GM10248 (cell line): ENCODE measurements at places on chromosomes 13 and 19.

DNA sequence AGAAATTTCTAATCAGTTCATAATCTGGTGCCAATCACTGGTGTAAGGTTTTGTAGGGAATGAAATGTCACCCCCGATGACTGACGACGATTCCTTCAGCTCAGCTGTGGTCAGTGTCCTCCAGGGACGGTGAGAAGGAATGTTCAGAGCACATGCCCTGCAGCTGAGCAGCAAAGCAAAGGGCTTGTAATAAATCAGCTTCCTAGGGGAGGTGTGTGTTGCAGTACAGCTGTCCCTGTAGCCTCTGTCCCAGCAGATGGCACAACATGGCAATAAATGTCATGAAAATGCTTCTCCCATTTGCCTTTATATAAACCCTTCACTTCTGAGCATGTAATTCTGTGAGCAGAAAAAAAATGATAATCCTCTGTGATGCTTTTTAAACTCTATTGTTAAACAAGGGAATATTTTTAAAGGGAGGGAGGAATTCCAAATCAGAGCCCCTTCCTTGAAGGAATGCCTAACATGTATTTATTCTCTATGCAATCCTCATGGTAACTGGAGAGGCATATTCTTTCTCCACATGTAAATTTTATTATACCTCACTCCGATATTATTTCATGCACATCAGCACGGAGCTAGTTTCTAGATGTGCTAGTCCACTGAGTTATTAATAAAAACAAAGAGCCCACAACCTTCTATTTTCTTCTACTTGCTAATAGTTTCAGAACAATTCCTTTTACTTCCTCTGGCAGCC is 102.5 kb downstream of the FAM216B start:
- DNase-seq, result no peak

DNA sequence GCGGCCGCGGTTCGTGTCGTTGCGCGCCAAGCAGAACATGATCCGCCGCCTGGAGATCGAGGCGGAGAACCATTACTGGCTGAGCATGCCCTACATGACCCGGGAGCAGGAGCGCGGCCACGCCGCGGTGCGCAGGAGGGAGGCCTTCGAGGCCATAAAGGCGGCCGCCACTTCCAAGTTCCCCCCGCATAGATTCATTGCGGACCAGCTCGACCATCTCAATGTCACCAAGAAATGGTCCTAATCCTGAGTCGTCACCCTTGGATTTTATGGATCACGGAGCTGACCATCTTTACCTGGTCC is 475 bp downstream of the MRPL57 start:
- DNase-seq, result no peak

DNA sequence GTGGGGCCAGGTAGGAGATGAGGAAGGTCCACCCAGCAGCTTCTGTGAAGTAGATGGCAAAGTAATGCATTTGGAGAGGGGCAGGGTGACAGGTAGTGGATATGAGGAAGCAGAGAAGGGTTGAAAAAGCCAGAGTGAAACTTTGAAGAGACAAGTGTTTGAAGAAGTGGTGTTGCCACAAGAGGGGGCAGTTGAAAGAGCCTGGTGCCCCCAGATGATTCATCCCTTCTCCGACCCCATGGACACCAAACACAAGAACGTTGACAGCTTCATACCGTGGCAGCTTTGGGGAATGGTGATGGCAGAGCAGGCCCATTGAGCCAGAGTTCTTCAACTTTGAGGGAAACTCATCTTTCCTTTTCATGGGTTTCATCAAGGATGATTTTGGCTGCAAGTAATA is 19.9 kb downstream of the IFNL3 start:
- DNase-seq, result no peak

DNA sequence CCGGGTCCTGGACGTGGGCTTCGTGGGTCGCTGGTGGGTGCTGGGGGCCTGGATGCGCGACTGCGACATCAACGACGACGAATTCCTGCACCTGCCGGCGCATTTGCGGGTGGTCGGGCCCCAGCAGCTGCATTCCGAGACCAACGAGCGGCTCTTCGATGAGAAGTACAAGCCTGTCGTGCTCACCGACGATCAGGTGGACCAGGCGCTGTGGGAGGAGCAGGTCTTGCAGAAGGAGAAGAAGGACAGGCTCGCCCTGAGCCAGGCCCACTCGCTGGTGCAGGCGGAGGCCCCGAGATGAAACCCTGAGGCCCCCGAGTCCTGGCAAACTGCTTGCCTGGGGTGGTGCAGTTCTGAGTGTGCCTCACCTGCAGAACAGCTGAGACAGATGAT is 787 bp downstream of the TIMM29 start:
- DNase-seq, result no peak

DNA sequence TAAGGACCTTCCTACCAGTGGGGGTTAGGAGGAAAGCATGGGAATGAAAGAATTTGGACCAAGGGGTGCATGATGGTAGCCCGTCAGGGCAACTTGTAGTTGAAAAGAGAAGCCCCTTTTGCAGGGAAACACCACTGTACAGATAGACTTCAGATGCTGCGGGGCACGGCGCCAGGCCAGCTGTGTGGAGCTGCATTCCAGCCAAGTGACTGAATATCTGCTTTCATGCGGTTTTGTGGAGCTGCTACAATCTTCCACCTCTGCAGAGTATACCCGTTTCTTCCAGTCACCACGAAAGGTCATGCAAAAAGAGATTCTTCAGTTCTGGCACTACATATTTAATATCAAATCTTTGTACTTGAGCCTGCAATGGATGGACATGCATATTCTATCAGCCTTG is 104.7 kb downstream of the RGCC start:
- no peak for DNase-seq

DNA sequence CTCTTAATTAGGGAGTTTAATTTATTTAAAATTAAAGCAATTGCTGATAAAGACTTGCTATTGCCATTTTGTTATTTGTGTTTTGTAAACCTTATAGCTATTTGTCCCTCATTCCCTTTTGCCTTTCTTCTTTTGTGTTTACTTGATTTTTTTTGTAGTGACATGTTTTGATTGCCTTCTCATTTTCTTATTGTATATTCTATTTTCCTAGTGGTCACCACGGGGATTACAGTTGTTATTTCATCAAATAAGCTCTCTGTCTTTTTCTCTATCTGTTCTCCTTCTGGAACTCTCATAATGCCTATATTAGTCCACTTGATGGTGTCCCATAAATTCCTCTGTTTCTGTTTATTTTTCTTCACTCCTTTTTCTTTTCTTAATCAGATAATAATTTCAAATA is 64.4 kb upstream of the FRY start:
- DNase-seq, result no peak

GRCh38 chr13:30884543-30884942 is 21.5 kb upstream of the MEDAG start:
- no peak for DNase-seq

GRCh38 chr13:40061466-40062450 is 406.3 kb downstream of the COG6 start:
- DNase-seq, result no peak

GRCh38 chr13:41842036-41842620 is 118.8 kb downstream of the VWA8 start:
- no peak for DNase-seq

DNA sequence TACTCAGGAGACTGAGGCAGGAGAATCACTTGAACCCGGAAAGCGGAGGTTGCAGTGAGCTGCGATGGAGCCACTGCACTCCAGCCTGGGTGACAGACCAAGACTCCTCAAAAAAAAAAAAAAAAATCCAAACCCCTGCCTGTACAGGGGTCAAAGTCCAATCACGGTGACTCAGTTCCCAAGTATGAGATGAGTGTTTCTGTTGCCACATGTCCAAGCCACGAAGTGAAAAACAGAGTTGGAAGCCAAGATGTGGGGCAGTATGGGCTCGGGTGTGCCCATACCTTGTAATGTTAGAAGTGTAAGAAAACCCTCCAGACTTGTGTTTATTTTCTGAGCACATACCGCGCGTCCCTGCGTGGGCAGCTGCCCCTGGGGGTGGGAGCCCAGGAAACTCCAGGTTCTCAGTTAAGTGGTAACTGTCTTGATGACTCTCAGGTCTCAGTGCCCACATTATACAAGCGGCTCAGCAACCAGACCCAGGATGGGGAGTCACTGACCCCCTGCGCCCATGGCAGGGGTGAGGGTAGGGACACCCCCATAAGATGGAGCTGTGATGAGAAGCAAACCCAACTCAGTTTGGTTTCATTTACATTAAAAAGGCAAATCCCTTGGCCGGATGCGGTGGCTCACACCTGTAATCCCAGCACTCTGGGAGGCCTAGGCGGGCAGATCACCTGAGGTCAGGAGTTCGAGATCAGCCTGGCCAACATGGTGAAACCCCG is 1.2 kb upstream of the GPX4 start:
- peak; percentile 49 for DNase-seq

GRCh38 chr13:112453207-112453829 is 77.2 kb downstream of the SPACA7 start:
- no peak for DNase-seq

- DNase-seq, result no peak
These were observed 5.5 kb upstream of the GALP start for GRCh38 chr19:56170261-56170660.

- no peak for DNase-seq
These were observed 5.1 kb downstream of the ZNF473 start for GRCh38 chr19:50030937-50031336.

GRCh38 chr19:55087542-55087901 is 11.9 kb downstream of the EPS8L1 start:
- no peak for DNase-seq

DNA sequence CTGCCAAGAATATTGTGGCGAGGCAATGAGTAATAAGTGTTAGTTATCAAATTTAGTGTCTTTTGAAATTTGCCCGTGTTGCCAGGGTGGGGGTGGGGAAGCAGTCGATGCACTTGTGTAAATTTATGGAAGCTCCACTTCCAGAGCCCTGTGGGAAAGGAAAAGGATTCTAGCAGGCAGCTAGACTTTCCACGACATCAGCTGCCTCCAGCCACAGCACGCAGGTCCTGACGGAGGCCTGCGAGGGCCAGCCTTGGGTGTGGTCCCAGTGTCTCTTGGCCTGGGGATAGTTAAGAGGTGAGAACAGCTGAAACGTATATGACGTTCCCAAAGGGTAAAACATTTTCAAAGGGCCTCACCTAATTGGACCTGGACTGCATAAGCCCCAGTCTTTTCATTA is 433.0 kb downstream of the TSHZ3 start:
- DNase-seq, result no peak

GRCh38 chr13:31717583-31717982 is 21.7 kb upstream of the RXFP2 start:
- DNase-seq, result no peak

GRCh38 chr19:2532252-2533071 is 56.5 kb downstream of the GADD45B start:
- no peak for DNase-seq

- no peak for DNase-seq
These were observed 143.9 kb upstream of the TSC22D1 start for GRCh38 chr13:44719857-44720671.

DNA sequence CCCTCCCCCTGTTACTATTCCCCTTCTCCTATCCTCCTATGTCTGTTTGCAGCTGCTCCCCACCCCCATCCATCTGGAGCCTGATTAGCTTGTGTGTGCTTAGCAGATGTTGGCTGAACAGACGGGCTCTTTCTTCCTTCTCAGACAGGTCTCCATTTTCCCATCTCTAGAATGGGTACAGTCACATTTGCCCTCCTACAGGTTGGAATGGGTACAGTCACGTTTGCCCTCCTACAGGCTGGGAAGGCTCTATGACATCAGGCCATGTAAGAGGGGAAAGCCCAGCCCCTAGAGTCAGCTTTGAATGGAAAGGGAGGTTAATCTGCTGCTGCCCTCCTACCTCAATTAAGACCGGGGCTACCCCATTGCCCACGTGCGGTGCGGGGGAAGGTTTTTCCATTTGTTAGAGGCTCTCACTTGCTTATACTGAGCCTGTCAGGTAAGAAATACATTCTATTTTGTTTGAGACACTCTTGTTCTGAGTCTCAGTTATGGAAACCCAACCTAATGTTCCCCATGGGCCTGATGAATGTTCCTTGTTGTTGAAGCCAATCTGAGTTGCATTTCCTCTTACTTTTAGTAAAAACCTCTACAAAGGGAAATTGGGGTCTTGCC is 2.2 kb upstream of the CLEC17A start:
- peak; percentile 54 for DNase-seq

DNA sequence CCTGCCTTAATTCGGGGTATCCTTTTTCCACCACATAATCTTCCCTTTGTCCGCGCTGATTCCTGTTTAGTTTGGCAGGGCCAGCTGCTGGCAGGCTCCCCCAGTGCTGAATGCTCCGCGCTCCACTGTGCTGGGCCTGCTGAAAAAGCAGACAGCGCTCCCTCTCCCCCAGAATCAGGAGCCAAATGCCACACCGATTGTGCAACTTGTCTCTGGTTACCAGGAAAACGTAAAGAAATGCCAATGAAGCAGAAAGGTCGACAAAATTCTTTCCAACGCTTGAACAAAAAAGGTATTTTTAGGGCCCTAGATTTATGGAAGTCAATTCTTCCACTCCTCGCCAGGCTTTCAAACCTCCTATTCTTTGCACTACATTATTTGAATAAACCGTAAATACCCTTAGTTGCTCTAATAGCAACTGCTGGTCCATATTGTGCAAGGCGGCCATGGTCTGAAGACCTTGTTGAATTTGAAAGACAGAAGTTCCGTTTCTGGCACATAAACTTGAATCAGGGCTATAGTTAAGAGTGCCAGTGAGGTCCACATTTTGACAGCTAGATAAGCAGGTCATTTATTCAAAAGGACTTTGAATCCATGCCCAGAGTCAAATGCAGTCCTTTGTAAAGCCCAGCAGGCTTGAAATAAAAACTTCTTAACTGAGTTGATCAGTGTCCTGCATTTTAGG is 206.7 kb upstream of the RFC3 start:
- DNase-seq, result no peak

DNA sequence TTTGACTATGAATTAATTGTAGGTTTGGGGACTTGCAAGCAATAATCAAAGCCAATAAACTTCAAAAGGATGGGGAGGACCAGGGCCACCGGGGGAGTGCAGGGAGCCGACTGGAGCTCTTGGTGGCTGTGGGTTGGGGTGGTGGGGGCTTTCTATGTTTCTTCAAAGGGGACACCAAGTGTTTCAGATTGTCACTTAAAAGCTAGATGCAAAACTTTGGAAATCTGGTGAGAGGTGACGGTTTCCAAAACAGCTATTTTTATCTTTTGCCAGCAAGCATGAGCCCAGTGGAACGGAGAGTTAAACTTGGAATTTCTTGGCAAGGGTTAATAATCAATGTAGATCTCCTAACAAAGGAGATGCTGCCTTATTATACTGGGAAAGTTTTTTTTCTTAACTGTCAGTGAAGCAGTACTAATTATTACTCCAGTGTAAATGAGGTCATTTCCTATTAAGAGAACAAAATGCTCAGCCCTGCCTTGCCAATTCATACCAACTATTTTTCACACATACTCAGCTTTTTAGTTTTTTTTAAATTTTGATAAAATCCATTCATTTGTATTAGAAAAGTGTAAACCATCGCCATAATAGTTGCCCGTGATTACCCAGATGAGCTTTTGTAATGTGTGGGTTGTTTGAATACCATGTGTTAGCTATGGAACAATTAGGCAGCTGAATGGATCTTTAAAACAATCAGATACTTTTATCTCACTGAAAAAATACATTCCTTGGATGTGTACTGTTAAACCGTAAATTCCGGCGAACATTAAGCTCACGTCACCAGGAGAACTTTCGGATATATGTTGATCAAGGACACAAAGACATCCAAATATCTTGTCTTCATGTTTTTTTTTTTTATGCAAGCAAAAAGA is 95.9 kb upstream of the ZNF536 start:
- DNase-seq, result no peak
